ENCODE measurements at places on chromosomes 16 and 17. TPM values are rescaled to one million over a fixed set of nuclear protein-coding genes. Genes with fewer than 3 reads are reported as not detected.

Gene SALL1
- not detected for total RNA-seq

GRCh38 chr17:41812381-41813151 is at the start of gene FKBP10:
Gene FKBP10, plus strand, starts transcription at chr17:41813004. Its CDS starts 31 bp downstream, at chr17:41813035.
- peaks cover 33% of the 10 kb centered on the region for H3K4me1 ChIP-seq
- peak; percentile 44 for DNase-seq
- no peaks in the 10 kb centered on the region for H3K36me3 ChIP-seq

DNA sequence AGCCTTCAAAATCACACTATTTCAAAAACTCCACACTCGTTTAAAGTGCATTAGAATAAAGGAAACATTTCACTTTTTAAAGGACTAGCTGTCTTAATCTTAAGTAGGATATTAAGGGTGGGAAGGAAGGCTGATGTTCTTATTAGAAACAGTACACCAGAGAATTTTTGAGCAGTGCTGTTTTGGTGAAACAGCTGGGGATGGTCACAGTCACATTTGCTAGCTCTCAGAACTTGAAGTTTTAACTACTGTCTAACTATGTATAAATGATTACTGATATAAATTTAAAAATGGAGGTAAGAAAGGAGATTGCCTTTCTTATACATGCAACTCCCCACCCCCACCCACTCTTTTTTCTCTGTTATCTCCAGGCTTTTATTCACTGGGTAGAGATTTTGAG is 38.5 kb upstream of the SLC5A11 start:
- no peak for DNase-seq
- no peak overlapping the region for H3K27ac ChIP-seq
- H3K27me3 ChIP-seq: no peaks in the 10 kb centered on the region
- no peaks in the 10 kb centered on the region for H3K4me1 ChIP-seq
- H3K4me3 ChIP-seq: no peak overlapping the region

GRCh38 chr16:16183562-16183961 is 39.7 kb downstream of the ABCC6 start:
- no peak overlapping the region for H3K27ac ChIP-seq
- no peaks in the 10 kb centered on the region for H3K36me3 ChIP-seq

DNA sequence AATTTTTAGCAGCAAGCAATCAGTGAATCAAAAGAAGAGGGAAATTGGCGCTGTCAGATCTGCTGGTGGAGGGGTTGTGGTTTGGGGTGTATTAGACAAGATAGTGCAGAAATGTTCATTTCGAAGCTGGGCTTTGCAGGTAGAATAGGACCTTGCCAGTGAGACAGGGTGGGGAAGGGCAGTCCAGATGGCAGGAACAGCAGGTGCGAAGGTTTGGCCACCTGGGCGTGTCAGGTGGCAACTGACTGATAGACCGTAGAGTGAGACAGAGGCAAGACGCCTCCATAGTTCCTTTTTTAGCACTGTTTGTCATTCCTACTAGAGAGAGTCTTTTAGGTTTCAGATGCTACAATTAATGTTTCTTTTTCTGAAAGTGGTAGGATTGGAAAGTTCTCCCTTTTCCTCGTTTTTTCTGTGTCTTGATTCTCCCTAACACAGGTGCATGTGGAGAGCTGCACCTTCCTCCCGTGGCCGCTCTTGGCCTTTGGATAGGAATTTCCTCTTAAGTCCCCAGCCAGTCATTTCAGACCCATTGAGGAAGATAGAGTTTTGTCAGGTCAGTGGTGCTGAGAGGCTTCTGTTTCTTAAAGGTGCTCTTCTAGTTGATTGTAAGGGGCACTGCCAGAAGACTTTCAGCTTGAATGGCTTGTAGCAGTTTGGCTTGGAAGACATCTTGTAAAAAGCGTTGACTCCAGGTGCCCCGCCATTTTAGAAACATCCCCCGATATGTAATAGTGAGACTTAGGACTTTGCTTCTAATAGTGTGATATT is 315.6 kb downstream of the SNX29 start:
- no peak overlapping the region for H3K27ac ChIP-seq
- DNase-seq: no peak

Measured in natural killer cell (primary cell).